GM06990 (cell line): ENCODE measurements at places on chromosomes 4 and X.

GRCh38 chr4:1576961-1577821, 106.9 kb downstream of the FAM53A start:
- DNase-seq: no peak

DNA sequence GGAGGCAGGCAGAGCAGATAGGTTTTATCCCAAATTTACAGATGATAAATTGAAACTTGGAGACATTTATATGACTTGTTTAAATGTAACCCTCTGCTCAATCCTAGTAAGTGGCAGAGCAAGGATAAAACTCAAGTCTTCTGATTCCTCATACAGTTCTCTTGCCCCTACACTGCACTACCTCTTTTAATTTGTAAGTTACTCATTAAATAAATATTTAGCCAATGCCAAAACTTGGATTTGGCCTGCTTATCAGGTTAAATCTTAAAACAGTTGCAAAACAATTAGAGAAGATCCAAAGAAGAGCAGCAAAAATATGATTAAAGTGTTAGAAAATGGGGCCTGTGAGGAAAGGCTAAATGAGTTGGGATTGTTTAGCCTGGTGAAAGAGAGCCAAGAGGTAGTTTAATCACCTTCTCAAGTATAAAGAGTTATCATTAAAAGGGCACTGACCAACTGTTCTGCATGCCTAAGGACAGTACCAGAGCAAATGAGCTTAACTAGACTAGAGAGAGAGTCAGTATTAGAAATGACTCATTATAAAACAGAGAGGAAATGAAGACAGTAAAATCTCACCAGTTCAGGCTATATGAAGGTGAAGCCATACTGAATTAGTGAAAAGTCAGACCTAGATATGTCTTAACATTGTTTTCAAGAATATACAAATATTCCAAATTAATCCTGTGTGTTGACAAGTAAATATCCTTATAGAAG, 146.3 kb downstream of the GRIA3 start:
- no peak for DNase-seq

DNA sequence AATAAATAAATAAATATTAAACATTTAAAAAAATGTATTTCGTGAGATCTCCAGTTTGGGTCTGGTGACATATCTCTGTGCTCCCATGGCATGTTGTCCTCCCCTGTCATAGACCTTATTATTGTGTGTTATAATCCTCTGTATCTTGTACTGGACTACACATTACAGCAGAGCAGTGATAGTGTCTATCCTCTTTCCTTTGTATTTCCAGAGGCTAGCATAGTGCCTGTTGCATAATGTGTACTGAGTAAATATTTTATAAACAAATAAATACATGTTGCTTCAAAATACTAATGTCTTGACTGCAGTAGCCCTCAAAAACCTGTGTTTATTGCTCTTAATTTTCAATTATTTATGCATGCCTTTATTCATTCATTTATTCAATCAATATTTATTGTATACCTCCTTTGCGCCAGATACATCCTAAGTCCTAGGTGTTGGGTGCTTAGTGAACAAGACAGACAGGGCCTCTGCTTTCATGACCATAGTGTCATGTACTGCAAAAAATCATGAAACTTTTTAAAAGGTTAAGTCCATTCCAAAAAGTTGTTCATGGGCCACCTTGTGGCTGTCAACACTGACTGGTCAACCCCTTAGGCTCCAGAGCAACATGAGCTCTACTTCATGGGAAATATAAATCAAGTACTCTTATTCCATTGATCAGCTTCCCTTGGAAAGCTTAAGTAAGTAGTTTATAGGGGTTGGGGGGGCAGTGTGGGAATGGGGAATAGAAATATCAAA, 303.9 kb downstream of the IQCM start:
- DNase-seq: no peak

DNA sequence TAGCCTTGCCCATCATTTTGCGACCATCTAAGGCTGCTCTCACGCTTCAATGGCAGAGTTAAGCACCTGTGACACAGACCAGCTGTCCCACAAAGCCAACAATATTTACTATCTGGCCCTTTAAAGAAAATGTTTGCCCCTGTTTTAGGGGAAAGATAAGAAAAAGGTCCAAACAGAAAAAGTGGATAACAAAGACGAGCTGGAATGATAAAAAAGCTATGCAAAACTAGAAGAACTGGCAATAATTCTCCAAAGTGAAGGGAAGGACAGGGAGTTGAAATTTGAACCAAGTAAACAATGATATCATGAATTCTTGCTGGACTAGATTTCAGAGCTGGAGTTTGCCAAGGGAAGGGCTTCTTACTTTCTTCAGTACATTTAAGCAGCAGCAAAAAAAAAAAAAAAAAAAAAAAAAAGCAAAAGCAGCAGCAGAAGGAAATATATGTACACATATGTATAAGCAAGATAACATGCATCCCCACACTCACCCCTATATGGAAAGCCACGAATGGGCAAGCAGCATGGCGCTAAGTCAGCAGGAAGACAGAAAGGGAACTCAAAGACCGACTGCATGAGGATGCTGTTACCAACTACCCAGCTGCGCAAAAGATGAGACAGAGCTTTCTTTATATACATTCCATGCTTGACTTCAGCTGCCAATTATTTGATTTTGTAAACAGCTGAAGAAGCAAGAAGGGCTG, 12.5 kb downstream of the TRAPPC2 start:
- DNase-seq: no peak

- DNase-seq: no peak
These were observed 114.5 kb downstream of the SLC10A7 start for GRCh38 chr4:146407257-146407656.

- DNase-seq: no peak
These were observed 495.9 kb downstream of the CENPC start for GRCh38 chr4:67049446-67049845.

GRCh38 chr4:37741564-37741963, 55.4 kb upstream of the RELL1 start:
- DNase-seq: no peak

DNA sequence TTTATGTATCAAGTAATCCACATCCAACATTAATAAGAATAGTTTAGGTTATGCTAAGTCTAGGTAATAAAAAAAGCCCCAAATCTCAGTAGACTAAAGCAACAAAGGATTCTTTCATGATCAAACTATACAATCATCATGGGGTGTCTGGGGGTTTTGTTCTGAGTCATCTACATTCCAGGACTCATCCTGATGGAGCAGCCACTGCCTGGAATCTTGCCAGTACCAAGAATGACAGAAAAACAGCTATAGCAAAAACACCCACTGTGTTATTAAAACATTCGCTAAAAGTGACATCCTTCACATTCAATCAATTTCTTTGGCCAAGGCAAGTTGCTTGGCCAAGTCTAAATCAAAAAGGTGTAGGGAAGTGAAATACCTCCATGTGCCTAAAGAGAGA, 3.9 kb upstream of the ARHGEF38 start:
- no peak for DNase-seq

- no peak for DNase-seq
These were observed 125.0 kb downstream of the PPP3CA start for GRCh38 chr4:101222156-101222845.

GRCh38 chrX:71210816-71211215, 12.2 kb upstream of the GJB1 start:
- no peak for DNase-seq

GRCh38 chr4:143186649-143187048, 1.9 kb downstream of the USP38 start:
- no peak for DNase-seq

DNA sequence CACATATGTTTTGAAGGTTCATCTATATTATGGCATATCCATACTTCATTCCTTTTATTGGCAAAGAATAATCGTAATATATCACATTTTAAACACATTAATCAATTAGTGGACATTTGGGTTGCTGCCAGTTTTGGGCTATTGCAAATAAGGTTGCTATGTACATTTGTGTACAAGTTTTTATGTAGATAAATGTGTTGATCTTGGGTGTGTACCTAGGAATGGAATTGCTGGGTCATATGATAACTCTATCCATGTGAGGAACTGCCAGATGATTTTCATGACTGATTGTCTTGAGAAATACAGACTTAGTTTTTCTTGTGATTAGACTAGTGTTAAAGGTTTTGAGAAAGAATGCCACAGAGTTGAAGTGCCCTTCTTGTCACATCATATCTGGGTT, 99.2 kb upstream of the RAB40AL start:
- DNase-seq: no peak

GRCh38 chr4:17120761-17121160, 222.3 kb upstream of the LDB2 start:
- no peak for DNase-seq

- peak; percentile 40 for DNase-seq
These were observed 760 bp downstream of the UGT8 start for GRCh38 chr4:114599231-114599902.

- DNase-seq: no peak
These were observed 138.1 kb upstream of the ZIC3 start for GRCh38 chrX:137427816-137428215.

DNA sequence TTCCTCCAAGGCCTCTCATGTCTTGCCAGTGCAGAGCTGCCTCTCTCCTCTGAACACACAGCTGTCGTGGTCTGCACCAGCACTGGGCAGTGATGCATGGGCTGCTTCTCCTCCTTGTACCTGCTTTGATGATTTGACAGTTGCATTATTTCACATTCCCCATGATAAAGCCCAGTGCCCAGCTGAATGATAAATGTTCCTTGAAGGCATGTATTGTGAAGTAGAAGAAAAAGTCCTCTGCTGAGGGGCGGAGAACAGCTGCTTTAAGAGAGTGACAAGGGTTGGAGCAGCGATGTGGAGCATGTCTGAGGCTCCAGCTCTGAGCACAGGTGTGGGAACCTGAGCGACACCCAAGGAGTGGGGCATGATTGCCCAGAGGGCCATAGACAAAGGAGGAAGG, 21.1 kb upstream of the TRIM2 start:
- DNase-seq: no peak

DNA sequence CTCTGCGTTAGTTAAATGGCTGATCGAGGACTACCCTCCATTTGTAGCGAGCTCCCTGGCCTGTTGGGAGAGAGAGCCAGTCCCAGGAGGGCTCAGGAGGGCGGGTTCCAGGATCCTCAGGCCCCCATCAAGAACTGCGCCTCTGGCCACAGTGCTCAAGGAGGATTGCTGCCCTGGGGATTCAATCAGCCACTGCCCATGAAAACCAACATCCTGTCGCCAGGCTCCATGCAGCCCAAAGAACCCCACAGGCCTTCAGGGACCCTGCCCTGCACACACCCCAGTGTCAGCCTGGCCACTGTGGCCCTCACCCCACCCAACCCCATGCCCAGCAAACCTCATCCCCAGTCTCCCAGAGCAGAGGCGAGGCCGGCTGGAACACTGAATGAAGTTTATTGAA, 4.3 kb downstream of the PNMA6F start:
- no peak for DNase-seq

- no peak for DNase-seq
These were observed 48.9 kb upstream of the SPIN3 start for GRCh38 chrX:57044245-57044644.

GRCh38 chrX:39714471-39714870, 383.3 kb downstream of the BCOR start:
- DNase-seq: no peak

DNA sequence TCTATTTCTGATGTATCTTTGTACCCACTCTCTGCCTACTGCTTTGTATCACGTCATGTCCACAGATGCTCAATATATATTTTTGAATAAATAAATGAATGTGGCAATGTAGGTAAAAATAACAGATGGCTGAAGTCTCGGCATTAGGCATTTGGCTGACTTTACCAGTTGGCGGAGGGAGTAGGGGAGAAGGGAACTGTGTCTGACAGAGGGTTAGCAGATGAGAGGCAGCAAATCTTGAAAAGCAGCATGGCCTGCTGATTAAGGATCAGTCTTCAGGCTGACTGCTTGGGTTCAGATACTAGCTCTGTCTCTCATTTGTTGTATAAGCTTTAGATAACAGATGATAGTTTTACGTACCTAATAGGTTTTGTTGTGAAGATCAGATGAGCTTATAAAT, 31.9 kb upstream of the RASGEF1B start:
- no peak for DNase-seq

DNA sequence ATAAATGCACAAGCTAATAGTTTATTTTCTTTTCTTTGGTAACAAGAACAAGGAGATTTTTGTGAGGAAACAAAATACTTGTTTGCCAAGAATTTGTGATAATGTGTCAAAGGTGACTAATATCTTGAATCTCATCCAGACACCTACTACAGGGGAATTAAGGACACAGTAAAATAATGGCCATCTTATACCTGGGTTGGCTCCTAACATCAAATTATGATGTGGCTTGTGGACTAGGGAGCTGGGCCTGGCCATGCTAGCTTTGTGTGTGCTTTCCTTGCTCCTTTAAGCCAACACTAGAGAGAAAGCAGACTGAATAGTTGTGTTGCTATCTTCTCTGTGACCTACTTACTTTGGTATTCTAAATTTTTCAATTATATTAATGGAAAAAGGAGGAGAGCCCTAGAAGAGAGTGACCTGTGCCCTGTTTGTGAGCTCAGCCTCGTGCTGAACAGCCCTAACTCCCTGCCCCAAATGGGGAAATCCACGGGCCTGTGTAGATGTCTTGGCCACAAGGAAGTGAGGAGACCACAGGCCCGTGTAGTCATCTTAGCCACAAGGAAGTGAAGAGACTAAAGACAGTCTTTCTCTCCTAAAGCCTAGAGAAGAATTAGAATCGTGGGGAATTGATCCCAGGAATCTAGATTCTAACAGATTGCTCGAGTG, 23.3 kb downstream of the ARHGAP24 start:
- DNase-seq: no peak

GRCh38 chr4:111959222-111959621, 186.0 kb upstream of the FAM241A start:
- DNase-seq: no peak

GRCh38 chr4:77593101-77593500, 12.5 kb upstream of the CXCL13 start:
- no peak for DNase-seq

GRCh38 chr4:73617256-73617655, 3.0 kb downstream of the RASSF6 start:
- DNase-seq: no peak

DNA sequence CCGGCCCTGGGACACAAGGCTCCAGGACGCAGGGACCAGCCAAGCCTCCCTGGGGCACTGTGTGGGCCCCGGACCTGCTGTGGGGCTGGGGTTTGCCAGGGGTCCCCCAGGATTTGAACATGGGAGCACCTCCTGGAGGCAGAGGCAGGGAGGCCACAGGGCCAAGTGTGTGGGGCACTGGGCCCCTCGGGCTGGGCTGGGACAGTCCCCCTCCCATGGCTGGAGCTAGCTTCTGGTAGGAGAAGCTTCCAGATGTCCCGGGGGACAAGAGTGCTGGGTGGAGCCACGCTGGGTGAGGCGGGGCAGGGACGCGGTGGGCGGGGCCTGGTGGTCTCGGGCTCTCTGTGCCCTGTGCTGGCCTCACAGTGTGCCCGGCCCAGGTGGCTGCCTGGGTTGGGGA, 18.6 kb downstream of the FGFRL1 start:
- no peak for DNase-seq

DNA sequence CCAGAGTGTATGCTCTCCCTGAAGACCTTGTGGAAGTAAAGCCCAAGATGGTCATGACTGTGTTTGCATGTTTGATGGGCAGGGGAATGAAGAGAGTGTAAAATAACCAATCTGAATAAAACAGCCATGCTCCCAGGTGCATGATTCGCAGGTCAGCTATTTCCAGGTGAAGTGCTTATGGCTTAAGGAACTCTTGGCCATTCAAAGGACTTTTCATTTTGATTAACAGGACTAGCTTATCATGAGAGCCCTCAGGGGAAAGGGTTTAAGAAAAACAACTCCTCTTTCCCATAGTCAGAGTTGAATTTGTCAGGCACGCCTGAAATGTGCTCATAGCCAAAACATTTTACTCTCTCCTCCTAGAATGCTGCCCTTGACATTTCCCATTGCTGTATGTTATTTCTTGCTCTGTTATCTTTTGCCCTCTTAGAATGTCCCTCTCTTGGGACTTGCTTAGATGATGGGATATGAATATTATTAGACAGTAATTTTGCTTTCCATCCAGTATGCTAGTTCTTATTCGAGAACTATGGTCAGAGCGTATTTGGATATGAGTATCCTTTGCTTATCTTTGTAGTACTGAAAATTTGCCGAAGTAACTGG, 88.6 kb downstream of the PLS3 start:
- no peak for DNase-seq
